ENCODE measurements at places on chromosomes 13 and 19.

GRCh38 chr13:108560093-108560492 lies 69.3 kb upstream of the MYO16 start:
- DNase-seq: no peak

DNA sequence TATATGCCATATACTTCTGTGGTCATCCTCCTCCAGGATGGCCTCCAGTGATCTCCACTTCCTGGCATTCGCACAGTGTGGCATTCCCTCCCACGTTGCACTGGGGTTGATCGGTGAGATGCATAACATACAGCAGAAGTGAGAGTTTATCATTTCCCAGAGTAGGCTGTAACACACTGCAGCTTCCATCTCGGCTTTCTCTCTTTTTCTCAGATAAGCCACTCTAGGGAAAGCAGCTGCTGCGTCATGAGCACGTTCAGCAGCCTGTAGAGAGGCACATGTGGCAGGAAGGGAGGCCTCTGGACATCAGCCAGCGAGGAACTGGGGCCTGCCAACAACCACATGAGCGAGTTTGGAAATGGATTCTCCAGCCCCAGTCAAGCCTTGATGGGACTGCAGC lies 807.1 kb downstream of the DIAPH3 start:
- no peak for DNase-seq

DNA sequence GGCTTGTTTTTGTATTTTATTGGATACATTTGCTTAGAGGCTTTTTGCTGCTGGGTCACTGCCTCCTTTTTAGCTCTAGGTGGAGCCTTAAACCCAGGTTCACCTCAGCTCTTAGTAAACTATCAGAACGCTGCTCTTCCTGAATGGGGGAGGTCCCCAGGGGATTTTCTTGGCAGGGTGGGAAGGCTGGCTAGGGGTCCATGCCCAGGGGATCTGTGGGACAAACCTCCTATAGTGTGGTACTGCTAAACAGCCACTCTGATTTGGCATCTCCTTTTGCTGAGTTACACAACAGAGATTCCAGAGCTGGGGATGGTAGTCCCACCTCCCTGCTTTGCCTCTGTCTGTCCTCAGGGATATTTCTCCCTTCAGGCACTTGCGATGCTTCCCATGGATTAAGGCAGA lies 204.9 kb downstream of the ZIC5 start:
- no peak for DNase-seq

DNA sequence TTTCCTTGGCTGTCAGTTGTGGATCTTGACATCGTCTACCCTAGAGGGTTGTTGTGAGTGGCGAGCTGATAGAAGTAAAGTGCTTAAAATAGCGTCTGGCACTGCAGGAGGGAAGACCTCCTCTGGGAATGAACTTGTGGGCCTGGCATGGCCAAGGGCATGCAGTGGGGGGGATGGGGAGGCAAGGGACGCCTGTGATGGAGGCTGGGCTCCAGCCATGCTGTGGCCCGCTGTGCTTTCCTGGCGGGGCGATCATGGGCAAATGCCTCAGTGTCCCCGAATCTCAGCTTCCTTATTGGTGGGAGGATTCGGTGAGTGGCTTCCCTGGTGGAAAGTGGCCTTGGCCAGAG lies 10.7 kb downstream of the CARM1 start:
- DNase-seq: no peak

DNA sequence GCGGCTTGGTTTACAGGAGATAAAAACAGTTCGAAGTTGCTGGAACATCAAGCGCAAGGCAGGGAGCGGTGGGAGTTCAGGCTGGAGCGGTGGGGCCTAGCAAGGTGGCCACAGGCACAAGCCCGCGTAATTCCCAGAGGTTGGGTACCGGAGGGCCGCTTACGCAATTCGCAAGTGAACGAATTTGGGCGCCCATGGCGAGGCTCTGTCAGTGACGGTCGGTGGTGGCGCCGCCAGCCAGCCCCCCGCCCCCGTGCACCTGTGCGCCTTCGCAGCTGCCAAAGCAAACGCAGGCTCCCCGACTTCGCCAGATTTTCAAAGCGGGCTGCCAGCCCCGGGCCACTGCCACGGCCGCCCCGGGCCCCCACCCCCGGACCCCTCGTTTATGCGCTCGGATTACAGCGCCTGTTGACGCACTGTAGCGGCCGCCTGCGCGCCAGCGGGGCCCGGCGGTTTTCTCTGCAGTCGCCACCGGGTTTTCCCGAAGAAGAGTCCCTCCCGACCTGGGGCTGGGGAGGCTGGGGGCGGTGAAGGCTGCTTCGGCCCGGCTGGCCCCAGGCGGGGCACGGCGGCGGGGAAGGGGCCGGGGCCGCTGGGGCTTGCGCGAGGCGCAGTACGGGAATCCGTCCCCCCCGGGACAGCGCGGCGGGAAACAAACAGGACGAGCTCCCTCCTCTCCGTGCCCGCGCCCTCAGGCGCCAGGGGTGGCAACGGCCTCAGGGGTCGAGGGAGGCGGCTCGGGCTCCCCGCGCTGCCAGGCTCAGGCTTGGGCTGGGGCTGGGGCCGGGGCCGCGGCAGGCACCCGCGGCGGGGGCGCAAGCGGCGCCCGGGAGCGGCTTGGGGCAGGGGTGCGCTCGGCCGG lies 709 bp downstream of the N4BP2L1 start:
- DNase-seq: no peak

GRCh38 chr19:4014541-4015491 lies 7.3 kb downstream of the PIAS4 start:
- no peak for DNase-seq

- no peak for DNase-seq
Measured at GRCh38 chr19:17806945-17807344, 12.0 kb downstream of the B3GNT3 start.

DNA sequence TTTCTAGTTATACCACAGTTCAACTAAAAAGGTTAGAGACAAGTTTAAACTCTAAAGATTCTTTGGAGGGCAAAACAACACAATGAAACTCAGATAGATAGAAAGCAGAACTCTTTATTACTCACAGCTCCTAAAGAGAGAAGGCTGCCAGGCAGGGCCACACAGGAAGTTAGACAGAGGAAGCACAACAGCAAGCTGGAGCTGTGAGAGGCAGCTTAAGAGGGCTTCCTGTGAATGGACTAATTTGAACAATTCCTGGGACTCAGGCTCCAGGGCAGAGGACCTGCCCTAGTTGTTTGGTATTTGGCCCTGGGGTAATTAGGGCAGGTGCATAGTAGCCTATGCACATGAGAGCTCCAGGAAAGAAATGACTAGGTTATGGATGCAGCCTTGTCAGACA lies 803.6 kb downstream of the DIAPH3 start:
- DNase-seq: no peak

GRCh38 chr13:92158346-92158745 lies 759.9 kb downstream of the GPC5 start:
- no peak for DNase-seq

DNA sequence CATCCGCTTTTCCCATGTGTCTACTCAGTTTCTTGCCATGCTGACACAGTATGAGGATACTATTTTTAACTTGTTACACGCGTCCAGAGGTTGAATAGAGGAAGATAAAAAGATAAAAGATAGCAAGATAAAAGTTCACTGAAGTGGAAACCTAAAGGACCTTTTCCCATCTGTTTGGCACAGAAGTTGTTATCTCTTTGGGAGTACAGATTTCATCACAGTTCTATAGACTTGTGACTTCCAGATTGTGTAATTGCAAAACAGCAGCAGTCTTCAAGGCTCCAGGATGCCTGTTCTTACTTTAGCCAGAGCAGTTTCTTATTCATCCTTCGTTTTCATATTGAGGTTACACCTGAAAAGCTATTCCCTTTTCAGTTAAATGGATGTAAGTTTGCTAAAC lies 369.2 kb downstream of the GPC5 start:
- no peak for DNase-seq

DNA sequence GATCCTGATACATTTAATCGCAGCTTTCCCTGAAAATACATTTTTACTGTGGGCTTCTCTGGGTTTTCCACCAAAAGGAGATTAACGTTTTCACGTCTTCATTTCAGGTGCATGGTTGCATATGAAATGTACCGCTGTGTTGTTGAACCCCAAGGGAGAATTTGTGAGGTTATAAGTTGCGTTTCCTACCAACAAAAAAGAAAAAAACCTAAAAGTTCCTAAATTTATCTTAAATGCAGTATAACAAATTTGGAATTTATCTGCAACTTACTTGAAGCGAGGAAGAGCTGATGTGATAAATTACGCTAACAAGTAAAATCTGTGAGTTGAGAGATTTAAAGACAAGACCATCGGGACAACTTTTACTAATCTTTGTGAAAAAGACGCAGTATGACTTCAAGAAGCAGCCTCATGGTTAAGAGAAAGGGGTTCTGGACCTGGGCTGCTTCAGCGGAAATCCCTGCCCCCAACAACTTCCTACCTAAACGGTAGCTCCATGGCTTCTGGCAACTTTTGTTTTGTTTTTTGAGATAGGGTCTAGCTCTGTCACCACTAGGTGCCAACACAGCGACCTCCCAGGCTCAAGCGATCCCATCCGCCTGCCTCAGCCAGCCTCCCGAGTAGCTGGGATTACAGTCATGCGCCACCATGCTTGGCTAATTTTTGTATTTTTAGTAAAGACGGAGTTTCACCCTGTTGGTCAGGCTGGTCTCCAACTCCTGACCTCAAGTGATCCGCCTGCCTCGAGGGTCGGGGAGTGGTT lies 958 bp upstream of the OBI1 start:
- DNase-seq: no peak

DNA sequence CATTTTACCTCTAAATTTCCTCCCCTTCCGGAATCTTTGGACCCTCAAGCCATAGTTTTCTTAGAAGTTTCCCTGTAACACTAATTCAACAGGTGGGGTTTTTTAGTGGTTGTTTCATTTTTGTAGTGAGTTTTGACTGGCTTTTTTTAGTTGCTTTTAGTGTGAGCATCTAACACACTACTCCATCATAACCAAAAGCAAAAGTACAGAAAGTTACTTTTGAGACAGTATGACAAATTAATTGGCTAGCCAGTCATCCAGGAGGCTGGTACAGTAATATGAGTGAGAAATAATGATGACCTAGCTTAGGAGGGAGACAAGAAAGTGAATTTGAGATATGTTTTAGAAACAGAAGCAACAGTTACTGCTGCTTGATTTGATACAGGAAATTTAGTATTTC lies 71.5 kb downstream of the DNAJC15 start:
- no peak for DNase-seq

GRCh38 chr13:110772091-110772984 lies 58.8 kb downstream of the ING1 start:
- DNase-seq: no peak

DNA sequence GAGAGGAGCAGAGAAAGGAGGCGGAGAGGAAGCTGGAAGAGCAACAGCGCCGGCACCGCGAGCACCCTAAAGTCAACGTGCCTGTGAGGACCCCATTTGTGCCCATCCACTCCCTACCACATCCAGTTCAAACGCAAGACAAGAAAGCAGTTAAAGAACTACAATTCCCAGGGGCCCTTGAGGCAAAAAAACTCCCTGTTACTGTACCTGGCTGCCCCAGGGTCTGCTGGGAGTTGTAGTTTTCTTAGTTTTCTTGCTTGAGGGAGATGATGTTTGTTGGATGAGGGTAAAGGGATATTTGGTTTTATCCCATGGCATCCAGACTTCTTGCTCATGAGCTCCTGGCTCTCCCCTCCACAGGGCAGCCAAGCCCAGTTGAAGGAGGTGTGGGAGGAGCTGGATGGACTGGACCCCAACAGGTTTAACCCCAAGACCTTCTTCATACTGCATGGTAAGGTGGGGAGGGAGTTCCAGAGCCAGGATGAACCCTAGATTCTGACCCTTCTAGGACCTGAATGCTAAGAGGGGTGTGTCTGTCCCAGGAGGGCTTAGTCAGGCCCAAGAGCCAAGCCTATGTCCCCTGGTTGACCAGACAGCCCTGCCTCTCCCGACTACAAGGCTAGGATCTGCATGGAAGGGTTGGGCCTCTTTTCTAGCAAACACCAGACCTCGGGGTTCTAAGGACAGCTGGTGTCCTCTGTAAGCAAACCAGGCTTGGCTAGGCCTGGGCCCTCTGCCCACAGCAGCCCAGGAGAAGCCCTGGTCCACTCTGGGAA lies 13.2 kb downstream of the NUCB1 start:
- DNase-seq: no peak

- no peak for DNase-seq
Measured at GRCh38 chr19:29815231-29815630, 3.4 kb downstream of the CCNE1 start.

GRCh38 chr19:741506-742131 lies 9.3 kb upstream of the MISP start:
- no peak for DNase-seq

GRCh38 chr13:92950771-92951170 lies 275.8 kb upstream of the GPC6 start:
- DNase-seq: no peak

GRCh38 chr13:105788530-105788929 lies 746.9 kb downstream of the EFNB2 start:
- no peak for DNase-seq

- DNase-seq: no peak
Measured at GRCh38 chr13:25217023-25217885, 45.2 kb upstream of the AMER2 start.

DNA sequence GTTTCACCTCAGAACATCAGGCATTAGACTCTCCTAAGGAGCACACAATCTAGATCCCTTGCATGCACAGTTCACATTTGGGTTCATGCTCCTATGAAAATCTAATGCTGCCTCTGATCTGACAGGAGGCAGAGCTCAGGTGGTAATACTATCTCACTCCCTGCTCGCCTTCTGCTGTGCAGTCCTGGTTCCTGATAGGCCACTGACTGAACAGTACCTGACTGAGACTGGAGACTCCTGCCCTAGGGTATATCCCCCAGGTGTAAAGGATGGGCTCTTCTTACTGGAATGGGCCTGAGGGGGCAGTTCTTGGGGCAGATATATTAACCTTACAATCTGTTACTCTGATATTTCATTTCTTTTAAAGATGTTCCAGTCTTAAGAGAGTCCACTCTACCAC lies 6.3 kb downstream of the OBI1 start:
- no peak for DNase-seq

- no peak for DNase-seq
Measured at GRCh38 chr13:33262997-33263396, 22.6 kb downstream of the STARD13 start.

GRCh38 chr13:43020794-43021193 lies 2.6 kb upstream of the DNAJC15 start:
- no peak for DNase-seq

DNA sequence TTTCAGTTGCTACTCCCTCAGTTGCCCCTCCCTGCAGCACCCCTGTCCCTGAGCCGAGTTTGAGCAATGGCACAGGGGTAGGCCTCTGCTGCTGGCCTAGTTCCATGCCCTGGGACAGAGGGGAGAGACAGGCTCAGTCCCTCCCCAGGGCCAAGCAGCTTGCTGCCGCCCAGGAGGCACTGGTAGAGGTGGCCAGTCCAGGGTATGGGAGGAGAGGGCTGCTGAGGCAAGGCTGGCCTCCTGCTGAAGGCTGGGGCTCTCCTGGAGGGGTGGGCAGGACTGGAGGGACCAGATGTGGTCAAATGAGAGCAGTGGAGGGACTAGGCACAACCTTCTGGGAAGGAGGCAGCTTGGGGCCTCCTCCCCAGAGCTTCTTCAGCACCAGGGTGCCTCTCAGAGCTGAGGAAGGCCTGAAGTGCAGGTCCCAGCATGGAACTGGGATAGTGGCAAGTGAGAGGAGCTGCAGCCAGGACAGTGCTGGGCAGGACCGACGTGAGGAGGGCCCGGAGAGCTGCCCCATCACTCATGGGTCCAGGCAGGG lies 29.8 kb upstream of the VSTM2B start:
- DNase-seq: no peak

- DNase-seq: no peak
Measured at GRCh38 chr19:55855160-55855559, 18.8 kb downstream of the NLRP4 start.

- no peak for DNase-seq
Measured at GRCh38 chr13:58933475-58933874, 1230.3 kb downstream of the DIAPH3 start.

Data from T1000 (cell line).